Activated naive CD4-positive, alpha-beta T cell treated with anti-CD3 and anti-CD28 coated beads for 36 hours (primary cell): ENCODE measurements at places on chromosomes 2 and 18. TPM values are rescaled to one million over a fixed set of nuclear protein-coding genes. Genes with fewer than 3 reads are reported as not detected.

GRCh38 chr2:179107737-179108136, 57.8 kb upstream of the CCDC141 start:
- no peaks in the 10 kb centered on the region for H3K36me3 ChIP-seq
- no peak overlapping the region for H3K27ac ChIP-seq
- DNase-seq = no peak
- no peaks in the 10 kb centered on the region for H3K27me3 ChIP-seq
- H3K4me1 ChIP-seq = peaks cover 30% of the 10 kb centered on the region
- H3K4me3 ChIP-seq = no peak overlapping the region

AQP12A gene
- total RNA-seq = not detected

GRCh38 chr2:64837116-64837731, 152.0 kb upstream of the SLC1A4 start:
- H3K4me3 ChIP-seq = no peak overlapping the region
- H3K27ac ChIP-seq = no peak overlapping the region
- H3K4me1 ChIP-seq = peaks cover 10% of the 10 kb centered on the region
- no peak for DNase-seq
- H3K36me3 ChIP-seq = no peaks in the 10 kb centered on the region

CCDC85A gene
- total RNA-seq = not detected

DNA sequence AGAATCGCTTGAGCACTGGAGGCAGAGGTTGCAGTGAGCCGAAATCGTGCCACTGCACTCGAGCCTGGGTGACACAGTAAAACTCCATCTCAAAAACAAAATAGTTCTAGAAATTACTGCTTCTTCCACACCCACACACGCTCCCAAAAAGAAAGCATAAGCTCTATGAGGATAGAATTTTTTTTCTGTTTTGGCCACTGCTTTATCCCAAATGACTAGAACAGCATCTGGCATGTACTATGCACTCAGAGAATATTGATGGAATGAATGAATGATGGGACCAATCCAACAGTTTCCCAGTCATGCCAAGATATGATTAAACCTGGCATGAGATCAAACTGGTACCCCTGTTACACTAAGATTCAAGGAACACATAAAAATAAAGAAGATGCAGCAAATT, 455.4 kb upstream of the CHAC2 start:
- H3K4me1 ChIP-seq = no peaks in the 10 kb centered on the region
- H3K36me3 ChIP-seq = no peaks in the 10 kb centered on the region
- DNase-seq = no peak
- no peak overlapping the region for H3K4me3 ChIP-seq
- no peaks in the 10 kb centered on the region for H3K27me3 ChIP-seq
- no peak overlapping the region for H3K27ac ChIP-seq

GRCh38 chr2:33457556-33458247, 18.7 kb upstream of the RASGRP3 start:
- peaks cover 2% of the 10 kb centered on the region for H3K27me3 ChIP-seq
- no peak for DNase-seq
- no peak overlapping the region for H3K4me3 ChIP-seq
